ENCODE measurements at places on chromosomes 13 and 19. TPM values are rescaled to one million over a fixed set of nuclear protein-coding genes. Genes with fewer than 3 reads are reported as not detected.

PTOV1 gene
- total RNA-seq, result 422 TPM

TMEM150B gene
- not detected for total RNA-seq

ZNF304 gene
- total RNA-seq, result 12.2 TPM

TMEM238 gene
- 2.3 TPM for total RNA-seq

CGB5 gene
- total RNA-seq, result 5.7 TPM

ZIC5 gene
- total RNA-seq, result not detected

ZNF723 gene
- not detected for total RNA-seq

RXFP2 gene
- 0.45 TPM for total RNA-seq

ELSPBP1 gene
- not detected for total RNA-seq

CD209 gene
- total RNA-seq, result not detected

FFAR3 gene
- 0.27 TPM for total RNA-seq

ZNF560 gene
- not detected for total RNA-seq

FOXA3 gene
- not detected for total RNA-seq

C19orf47 gene
- 17.8 TPM for total RNA-seq

RNF113B gene
- total RNA-seq, result not detected

FGF21 gene
- total RNA-seq, result not detected

LILRB1 gene
- total RNA-seq, result not detected

TJP3 gene
- 20.0 TPM for total RNA-seq

FAAP24 gene
- 5.2 TPM for total RNA-seq

LRCH1 gene
- 29.4 TPM for total RNA-seq

SH2D3A gene
- total RNA-seq, result 13.9 TPM

MAP4K1 gene
- 4.9 TPM for total RNA-seq

ATP4B gene
- not detected for total RNA-seq

DCLK1 gene
- 23.1 TPM for total RNA-seq

ZSWIM9 gene
- total RNA-seq, result 9.3 TPM

IRGC gene
- total RNA-seq, result not detected

ECSIT gene
- 34.4 TPM for total RNA-seq

ERICH6B gene
- not detected for total RNA-seq

SPACA4 gene
- not detected for total RNA-seq

RPS15 gene
- total RNA-seq, result 1,034 TPM

CCDC8 gene
- 51.7 TPM for total RNA-seq

WDR87 gene
- 0.16 TPM for total RNA-seq

MBD3L4 gene
- total RNA-seq, result not detected

Data from mesothelial cell of epicardium (in vitro differentiated cells).